ENCODE measurements at places on chromosomes 3 and 15. TPM values are rescaled to one million over a fixed set of nuclear protein-coding genes. Genes with fewer than 3 reads are reported as not detected.
A peak's percentile ranks its signal among the peaks of the same experiment; 100 is the strongest.

DNA sequence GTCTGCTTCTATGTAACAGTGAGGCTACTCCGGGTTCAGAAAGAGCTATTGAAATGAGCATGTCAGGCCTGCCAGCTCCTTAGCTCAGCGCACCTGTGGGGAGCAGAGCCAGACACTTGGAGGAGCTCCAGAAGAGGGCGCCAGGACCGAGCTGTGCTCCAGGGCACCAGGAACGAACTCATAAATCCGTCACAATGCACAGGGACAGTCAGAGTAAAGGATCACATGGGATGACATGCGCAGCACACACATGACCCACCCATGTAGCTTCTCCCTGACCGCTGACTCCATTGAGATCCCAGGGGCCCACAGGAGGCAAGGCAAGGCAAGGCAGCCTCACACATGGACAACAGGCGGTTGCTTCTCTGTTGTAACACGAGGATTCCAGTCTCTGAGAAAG, 26.0 kb upstream of the GNB5 start:
- peak; percentile 29 for DNase-seq

The FETUB gene
- total RNA-seq, result not detected

GRCh38 chr3:1002010-1002409, 90.8 kb upstream of the CNTN6 start:
- no peak for DNase-seq

DNA sequence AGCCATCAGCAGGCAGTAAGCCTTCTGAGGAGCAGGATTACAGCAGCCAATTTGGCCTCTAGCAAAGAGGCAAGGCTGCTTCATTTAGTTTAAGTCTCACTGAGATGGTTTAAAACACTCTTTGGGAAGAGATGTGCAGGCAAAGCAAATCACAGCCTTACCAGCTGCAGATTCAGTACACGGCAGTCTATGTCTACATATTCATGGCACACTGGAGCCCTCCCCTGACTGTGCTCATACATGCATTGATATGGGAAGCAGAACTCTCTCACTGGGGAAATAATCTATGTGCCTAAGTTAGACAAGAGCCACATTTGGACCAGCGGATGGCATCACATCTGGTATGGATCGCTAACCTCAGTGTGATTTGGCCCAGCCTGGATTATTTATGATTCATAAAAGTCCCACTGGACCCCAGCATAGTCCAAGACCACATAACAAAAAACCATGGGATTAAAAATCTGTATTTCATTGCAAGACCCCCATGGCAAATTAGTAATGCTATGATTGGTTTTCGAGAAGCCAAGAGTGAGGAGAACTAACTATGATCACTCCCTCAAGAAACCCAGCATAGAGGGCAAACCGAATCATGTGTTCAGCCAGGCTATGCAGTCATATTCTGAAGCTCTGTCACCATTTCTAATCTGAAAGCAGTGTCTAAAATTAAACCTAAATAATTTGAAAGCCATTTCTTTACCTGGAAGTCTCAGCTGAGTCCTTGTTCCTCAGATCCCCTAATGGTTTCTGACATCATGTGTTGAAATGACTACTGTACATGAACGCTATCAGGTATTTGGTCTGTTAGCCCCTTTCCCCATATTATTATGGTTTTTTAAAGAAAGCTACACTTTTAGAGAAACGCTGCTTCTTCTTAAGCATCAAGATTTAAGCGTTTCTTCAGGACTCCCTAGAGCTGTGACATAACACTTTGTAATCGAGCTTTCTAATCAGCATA, 1.2 kb downstream of the PRICKLE2 start:
- no peak for DNase-seq

GRCh38 chr15:39649757-39650156, 68.9 kb downstream of the THBS1 start:
- no peak for DNase-seq

The CAPN3 gene
- 8.2 TPM for total RNA-seq

- no peak for DNase-seq
These were observed 302.1 kb upstream of the STT3B start for GRCh38 chr3:31230425-31231223.

The ITGA11 gene
- total RNA-seq, result 0.20 TPM

GRCh38 chr3:186532598-186533072, 11.5 kb downstream of the CRYGS start:
- DNase-seq, result no peak

The GADL1 gene
- not detected for total RNA-seq

DNA sequence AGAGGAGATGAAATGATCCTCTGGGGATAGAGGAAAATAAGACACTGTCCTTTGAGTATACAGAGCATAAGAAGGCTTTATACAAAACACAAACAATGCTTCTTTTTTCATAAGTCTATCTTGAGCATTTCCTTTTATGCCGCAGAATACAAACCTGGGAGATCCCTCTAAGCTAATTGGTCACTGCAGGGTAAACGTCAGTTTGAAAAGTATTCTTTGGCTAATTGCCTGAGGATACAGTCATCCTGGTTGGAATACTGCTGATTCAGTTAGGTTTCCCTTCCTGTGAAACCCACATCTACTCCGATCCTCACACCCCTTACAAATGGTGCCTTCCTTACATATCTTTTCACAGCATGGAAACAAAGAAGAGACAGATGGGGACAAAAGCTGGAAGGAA, 10.6 kb downstream of the WNT5A start:
- no peak for DNase-seq

GRCh38 chr15:55791551-55792400, 48.8 kb upstream of the PRTG start:
- no peak for DNase-seq

GRCh38 chr15:57218826-57219576, 157.3 kb upstream of the CGNL1 start:
- no peak for DNase-seq

The RBP2 gene
- not detected for total RNA-seq

DNA sequence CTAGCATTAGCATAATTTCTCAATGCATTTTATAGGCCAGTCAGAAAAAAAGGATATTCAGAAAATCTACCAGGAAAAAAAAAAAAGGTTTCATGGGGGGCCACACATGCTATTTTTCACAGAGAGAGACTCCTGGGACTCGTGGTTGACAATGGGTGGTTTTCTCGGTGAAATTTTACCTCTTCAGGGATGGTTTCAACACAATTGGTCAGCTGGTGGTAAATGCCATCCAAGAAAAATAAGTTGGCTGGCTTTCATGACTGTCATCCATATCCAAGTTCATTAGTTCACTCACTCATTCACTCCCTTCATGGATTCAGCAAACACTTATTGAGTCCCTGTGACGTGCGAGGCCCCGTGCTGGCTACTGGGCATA, 217.3 kb downstream of the SHQ1 start:
- DNase-seq, result no peak

- DNase-seq, result peak; percentile 32
These were observed 13.2 kb upstream of the TMEM212 start for GRCh38 chr3:171829841-171830517.

- DNase-seq, result no peak
These were observed 423.8 kb upstream of the CFAP20DC start for GRCh38 chr3:59473636-59474035.

DNA sequence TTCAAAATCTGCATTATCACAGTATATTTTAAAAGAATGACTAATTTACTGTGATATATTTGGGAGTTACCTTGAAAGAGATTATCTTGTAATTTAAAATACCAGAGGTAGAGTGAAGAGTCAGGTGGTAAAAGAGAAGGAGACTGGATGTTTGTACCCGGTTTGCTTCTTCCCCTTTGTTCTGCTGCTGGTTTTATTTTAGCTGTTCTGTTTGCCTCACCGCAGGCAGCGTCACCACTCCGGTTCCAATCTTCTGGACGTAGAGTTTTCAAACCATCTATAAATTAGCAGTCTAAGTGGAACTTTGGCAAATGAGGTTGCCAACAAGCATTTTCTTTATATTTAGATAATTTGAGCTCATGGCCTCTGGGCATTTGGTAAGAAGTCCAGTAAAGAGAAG, 38.2 kb downstream of the PPARG start:
- DNase-seq, result no peak

The SPTSSB gene
- total RNA-seq, result 0.11 TPM

The SYNM gene
- total RNA-seq, result 0.11 TPM

DNA sequence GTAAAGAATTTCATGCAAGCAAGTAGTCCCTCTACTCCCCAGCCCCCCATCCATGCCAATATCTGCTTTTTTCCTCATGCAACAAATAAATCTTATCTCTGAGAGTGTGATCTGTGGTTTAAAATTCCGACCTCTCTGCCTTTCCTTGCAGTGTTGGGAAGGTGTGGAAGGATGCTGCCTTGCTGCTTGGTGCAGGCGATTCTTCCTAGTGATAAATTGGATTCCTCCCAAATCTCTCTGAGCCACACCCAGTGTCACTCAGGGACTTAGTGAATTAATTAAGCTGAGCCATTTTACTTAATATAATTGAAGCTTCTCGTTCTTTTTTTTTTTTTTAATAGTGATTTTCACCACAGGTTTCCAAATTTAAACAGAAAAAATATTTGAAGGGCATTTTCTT, 3.4 kb downstream of the GAP43 start:
- DNase-seq, result no peak

All from CD4-positive, alpha-beta T cell (primary cell).